A549 (cell line): ENCODE measurements at places on chromosomes 1 and 21. TPM values are rescaled to one million over a fixed set of nuclear protein-coding genes. Genes with fewer than 3 reads are reported as not detected.
A peak's percentile ranks its signal among the peaks of the same experiment; 100 is the strongest.

DNA sequence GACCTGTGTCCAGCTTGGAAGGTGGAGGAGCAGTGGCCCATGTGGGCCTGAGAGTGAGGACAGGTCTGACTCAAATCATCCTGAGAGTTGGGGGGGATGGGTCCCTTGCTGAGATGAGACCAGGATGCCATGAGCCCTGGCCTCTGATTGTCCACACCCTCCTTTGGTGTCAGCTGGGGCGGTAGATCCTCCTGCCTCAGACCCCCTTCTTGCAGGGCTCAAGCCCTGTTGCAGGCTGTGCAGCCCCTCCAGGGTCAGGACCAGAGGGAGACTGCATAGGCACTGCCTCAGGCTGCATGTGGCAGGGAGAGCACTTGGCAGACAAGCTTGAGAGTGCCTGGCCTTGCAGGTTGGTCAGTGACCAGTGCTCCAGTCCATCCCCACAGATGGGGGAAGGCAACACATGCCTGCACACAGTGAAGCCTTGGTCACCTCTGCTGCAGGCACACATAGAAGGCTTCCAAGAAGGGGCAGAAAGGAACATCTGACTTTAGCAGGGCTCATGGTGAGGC, 82.2 kb upstream of the ACTRT2 start:
- DNase-seq = no peak

- DNase-seq = no peak
These were observed 231.5 kb upstream of the ST6GALNAC5 start for GRCh38 chr1:76635784-76636183.

- no peak for DNase-seq
These were observed 25.8 kb upstream of the KLHDC8A start for GRCh38 chr1:205382561-205382960.

The RHOU gene
- 9.7 to 14.7 TPM (median 10.2 TPM) in 3 replicates for polyA plus RNA-seq

DNA sequence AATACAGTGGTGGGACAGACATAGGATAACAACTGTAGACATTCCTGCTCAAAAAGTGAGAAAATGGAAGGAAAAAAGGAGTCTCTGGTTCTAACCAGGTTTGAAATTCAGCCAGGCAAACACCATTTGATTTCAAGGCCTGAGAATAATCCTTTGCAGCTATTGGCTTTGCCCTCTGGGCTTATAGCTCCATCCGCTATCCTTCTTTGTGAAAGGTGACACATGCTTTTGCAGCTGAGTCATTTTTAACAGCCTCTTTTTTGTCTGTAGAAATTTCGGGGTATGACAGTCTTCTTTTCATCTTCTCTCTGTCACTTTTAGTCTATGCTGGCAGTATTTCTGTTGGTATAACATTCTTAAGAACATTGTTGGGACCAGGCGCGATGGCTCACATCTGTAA, 16.2 kb downstream of the SDHC start:
- no peak for DNase-seq

GRCh38 chr1:112528076-112528475, 19.3 kb downstream of the WNT2B start:
- DNase-seq = no peak

The TMPRSS15 gene
- polyA plus RNA-seq = not detected in 3 replicates

The SERINC2 gene
- 16.1 to 21.1 TPM (median 16.3 TPM) in 3 replicates for polyA plus RNA-seq

GRCh38 chr1:35539824-35540261, 17.4 kb downstream of the KIAA0319L start:
- no peak for DNase-seq

The HNRNPCL2 gene
- polyA plus RNA-seq = not detected in 3 replicates

GRCh38 chr1:27968692-27969091, 8.9 kb downstream of the XKR8 start:
- DNase-seq = no peak

DNA sequence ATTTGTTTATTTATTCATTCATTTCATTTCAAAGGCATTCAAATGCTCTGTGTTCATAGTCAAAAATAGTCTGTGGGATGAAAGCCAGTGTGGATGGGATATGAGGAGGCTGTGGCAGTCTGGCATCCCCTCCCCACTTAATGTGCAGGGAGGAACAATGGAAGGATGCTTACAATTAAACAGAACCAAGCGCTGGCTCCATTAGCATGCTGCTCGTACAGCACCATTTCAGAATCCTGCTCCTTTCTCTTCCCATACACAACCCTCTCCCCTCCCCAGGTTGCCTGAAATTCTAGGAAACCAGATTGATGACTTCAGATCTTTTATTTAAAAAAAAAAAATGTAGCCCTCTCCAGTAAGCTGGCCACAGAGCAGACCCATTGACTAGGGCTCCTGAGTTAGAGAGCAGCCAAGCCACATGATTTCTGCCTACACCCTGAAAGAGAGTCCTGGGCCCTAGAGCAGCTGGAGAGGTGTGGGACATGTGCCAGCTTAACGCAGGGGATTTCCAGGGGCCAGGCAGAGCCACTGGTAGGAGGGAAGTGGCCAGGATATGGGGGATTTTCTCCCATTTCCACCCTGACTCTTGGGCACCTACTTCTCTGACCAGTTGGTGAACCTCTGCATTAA, 205.2 kb downstream of the ASTN1 start:
- DNase-seq = no peak

- DNase-seq = no peak
These were observed 177.1 kb downstream of the NEGR1 start for GRCh38 chr1:72105201-72105600.

GRCh38 chr1:24846671-24847070, 83.4 kb downstream of the RUNX3 start:
- DNase-seq = no peak

The PROK1 gene
- polyA plus RNA-seq = not detected in 3 replicates

DNA sequence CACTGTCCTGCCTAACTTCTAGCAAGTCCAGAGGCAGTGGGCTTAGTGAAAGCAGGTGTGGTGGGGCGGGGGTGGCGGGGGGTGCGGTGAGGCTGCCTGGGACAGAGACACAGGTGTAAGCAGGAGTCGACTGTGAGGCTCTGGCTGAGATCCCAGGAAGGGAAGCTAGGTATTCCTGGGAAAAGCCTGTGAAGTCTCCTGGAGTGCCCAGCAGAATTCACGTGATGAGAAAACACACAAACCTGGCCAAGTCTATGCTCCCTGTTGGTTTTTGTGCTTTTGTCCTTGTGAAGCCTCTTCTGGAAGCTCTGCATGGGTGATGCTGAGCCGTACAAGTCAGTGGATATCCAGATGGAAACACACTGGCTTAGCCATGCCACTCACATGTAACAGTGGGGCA, 5.3 kb downstream of the GALNT2 start:
- DNase-seq = no peak

The CHI3L1 gene
- 0.04 TPM in 1 of 3 replicates, not detected in the others for polyA plus RNA-seq

The TMEM240 gene
- 0.55 to 1.1 TPM (median 1.1 TPM) in 3 replicates for polyA plus RNA-seq

- no peak for DNase-seq
These were observed 154.6 kb downstream of the ROR1 start for GRCh38 chr1:63928186-63929105.

GRCh38 chr1:44467566-44467965, 62.5 kb downstream of the RNF220 start:
- no peak for DNase-seq

GRCh38 chr1:91779548-91780021, 106.4 kb downstream of the TGFBR3 start:
- DNase-seq = no peak

The CLCA1 gene
- not detected in 3 replicates for polyA plus RNA-seq

The OR2M3 gene
- polyA plus RNA-seq = not detected in 3 replicates

DNA sequence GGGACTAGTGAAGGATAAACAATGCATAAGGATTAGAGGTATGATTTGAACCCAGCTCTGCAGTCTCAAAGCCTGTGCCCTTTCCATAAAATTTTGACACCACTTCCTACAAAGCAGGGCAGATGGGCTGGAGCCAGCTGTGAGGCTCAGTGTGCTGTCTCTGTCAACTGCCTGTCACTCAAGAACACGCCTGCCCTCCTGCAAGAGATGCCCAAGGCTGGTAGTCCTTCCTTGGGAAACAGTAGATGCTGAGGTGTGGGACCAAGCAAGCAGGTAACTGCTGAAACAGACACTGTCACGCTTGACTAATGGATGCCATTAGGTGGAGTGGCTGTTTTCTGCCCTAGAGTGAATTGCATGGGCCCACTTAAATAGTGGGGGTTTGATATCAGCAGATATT, 402.0 kb downstream of the PTPRU start:
- DNase-seq = no peak

The TAS1R2 gene
- not detected in 3 replicates for polyA plus RNA-seq

The FCAMR gene
- polyA plus RNA-seq = not detected in 3 replicates

The RAP1GAP gene
- 4.3 to 5.4 TPM (median 5.1 TPM) in 3 replicates for polyA plus RNA-seq

DNA sequence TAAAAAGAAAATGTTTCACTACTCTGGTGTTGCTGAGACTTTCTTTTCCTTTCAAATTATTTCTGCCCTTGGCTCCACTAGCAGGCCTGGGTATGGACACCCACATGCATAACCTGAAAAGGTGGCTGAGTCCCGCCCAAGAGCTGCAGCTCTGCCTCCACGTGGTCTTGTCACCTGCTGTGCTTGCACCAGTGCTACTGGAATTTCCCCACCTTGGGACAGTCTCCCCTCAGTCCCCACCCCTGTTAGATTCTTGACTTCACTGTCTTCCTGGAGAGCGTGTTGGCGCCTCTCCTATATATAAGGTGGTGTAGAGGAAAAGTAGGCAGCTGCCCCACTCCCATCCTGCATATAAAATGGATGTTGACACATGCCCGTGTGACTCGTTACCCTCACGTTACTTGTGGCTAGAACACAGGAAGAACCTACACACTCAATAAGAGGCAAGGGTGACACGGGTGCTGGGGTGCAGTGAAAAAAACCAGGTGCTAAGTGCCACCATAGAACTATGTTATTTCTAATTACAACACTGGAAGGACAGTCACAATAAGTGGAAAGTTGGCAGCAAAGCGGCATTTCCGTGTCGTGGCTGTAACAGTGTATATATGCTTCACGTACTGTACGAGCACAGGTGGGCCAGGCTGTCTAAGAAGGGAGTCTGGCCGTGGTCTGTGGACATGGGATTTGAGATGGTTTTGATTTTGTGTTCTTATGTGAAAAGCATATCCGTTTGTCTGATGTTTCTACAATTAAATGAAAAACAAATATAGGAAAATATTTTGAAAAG, 61.0 kb downstream of the POFUT2 start:
- DNase-seq = no peak

DNA sequence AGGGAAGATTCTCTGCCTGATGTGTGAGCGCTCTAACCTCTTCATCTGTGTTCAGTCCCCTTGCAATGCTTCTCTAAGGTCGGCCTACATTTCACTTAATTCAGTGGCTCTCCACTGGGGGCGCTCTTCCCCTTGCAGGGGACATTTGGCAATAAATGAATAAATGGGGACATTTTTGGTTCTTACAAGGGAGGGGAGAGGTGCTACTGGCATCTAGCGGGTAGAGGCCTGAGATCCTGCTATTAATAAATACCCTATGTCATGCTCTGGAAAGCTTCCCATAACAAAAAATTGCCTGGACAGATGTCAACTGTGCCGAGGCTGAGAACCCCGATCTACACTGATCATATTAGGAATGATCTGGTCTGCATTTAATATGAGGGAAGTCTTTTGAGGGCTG, 25.9 kb upstream of the DNAJC11 start:
- peak; percentile 56 for DNase-seq

The SHISAL2A gene
- not detected in 3 replicates for polyA plus RNA-seq

The GBP7 gene
- not detected in 3 replicates for polyA plus RNA-seq

GRCh38 chr1:231699784-231700183, 73.2 kb downstream of the DISC1 start:
- no peak for DNase-seq
